RKO (cell line): ENCODE measurements at places on chromosomes 12 and 14.
A peak's percentile ranks its signal among the peaks of the same experiment; 100 is the strongest.

- DNase-seq: peak; percentile 45
These were observed 31.1 kb downstream of the FRS2 start for GRCh38 chr12:69501154-69501895.

DNA sequence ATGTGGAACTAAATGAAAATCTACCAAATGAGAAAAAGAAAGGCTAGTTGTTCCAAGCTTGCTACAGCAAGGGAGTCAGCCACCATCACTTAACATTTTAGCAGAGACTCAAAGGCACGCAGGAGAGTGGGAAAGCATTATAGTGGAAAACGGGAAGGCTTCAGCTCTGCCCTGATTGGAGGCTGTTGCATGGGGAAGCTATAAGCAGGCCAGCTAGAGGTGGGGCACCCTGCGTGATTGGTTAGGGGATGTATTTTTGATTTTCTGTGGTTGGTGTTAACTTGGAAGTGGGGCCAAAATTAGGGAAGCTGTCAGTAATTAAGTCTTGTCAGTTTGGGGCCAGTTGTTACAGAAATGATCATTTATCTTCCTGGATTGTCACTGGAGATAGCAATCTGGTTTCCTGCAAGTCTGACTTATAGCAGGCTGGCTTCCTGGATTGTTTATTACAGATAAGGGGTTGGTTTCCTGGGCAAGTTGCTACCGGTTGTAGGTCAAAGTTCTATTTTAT lies 93.9 kb downstream of the FAR2 start:
- no peak for DNase-seq

DNA sequence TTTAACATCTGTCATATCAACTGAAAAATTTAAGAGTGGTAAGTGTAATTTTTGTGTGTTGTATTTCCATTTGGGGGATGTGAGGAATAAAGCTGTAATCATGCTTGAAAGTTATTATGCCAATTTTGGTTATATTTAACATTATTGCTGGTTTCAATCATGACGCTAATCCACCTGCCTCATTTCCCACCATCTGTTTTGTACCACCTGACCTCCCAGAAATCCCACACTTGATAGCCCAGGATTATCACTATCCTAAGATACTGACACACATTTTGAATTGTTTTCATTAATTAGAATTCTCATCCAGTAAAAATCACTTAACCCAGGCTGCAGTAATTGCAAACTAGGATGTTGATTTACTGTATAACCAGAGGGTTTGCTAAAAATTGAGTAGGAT lies 1119.8 kb downstream of the AACS start:
- DNase-seq: no peak

DNA sequence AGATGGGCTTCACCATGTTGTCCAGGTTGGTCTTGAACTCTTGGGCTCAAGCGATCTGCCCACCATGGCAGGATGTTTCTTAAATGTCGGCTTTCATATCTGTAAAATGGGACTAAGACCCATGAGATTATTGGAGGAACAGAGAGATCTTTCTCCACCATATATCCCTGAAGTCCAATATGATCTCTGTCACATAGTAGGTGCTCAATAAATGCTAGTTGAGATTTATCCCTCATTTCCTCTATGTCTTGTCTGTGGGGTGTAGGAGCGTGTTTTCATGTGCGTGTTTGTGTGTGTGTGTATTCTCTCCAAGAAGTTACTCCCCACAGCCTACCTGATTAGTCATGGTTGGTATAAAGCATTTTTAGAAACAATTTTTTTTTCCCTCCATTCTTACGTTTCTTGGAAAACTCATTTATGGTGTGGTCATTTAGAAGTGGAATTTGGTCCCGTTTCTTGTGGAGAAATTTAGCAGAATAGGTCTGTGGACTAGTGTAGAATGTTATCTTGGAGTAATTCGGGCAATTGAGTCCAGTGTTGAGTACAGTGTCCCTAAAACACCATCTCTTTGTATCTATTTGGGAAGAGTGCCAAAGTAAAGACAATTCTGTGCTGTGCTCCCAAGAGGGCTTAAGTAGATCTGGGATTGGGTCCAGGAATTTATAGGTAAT lies 4.3 kb downstream of the STRAP start:
- DNase-seq: no peak

DNA sequence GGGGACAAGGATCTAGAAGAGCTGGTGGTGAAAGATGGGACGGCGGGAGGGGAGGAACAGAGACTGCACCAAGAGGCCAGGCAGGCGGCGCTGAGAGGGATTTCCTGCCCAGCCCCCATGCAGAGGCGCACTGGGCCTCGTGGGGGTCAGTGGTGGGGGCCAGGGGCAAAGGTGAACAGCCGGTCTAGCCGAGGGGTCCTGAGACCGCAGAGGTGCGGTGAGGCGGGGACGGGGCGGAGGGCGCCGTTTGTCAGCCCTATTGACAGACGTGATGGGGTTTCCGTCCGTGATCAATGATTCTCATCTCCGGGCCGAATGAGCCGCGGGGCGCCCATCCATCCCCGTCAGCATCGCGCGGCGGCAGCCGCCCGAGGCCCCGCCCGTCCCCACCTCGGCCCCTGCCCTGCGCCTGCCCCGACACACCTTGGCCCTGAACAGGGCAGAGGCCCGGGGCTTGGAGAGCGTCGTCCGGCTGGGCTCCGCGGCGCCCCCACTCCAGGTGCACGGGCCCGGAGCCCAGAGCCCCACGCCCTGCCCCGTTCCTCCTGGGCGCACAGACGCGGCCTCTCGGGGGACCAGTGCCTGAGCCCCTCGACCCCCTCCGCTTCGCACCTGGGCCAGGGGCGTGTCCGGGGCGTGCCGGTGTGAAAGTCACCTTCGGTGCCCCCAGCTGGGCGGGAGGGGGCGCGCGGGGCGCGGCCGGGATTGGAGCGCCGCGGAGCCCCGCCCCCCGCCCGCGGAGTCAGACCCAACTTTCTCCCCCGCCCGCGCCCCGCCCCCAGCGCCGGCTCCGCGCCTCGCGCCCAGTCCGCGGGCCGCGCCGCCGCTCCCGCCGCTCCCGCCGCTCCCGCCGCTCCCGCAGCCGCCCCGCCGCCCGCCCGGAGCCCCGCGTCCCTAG lies at the start of gene NXPH4:
Gene NXPH4, plus strand, starts transcription at position 781 of the 898 bp plus-strand sequence. CDS start 176 bp downstream, outside the sequence.
- DNase-seq: peak; percentile 51

GRCh38 chr12:47054659-47055058 lies 24.8 kb upstream of the PCED1B start:
- DNase-seq: no peak

- DNase-seq: no peak
These were observed 46.7 kb downstream of the TNFAIP2 start for GRCh38 chr14:103169954-103170353.
